Activated naive CD4-positive, alpha-beta T cell (primary cell): ENCODE measurements at places on chromosomes 3 and 15.

DNA sequence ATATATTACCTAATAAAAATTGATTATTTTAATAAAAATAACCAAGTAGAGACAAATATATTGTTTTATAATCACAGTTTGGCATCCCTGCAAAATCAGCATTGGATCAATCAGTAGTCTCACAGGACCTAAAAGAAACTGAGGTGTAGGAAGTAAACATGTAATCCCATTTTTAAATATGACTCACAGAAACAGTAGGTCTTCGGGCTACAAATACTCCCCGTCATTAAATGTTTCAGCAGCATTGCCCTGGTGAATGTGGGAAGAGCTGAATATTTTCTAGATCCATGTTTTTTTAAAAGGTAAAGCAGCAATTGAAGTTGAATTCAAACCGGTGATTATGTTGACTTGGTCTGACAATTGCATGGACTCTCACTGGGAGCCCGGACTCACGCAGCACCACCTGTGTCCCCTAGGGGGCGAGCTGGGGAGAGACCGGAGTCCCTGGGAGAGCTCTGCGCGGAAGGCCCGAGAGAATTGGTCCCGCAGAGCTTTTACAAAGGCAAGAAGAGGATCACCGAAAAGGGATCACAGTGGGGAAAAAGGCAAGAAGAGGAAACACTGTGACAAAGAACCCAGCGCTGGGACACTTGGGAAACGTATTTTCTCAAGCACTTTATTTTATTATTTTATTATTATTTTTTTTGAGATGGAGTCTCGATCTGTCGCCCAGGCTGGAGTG is 17.2 kb upstream of the USP3 start:
- peak; percentile 72 for DNase-seq

- DNase-seq = no peak
These were observed 76.5 kb downstream of the ACAP2 start for GRCh38 chr3:195366200-195366925.

GRCh38 chr15:82159922-82160321 is 102.6 kb downstream of the EFL1 start:
- DNase-seq = no peak

GRCh38 chr15:98866511-98866910 is 141.1 kb downstream of the PGPEP1L start:
- no peak for DNase-seq

GRCh38 chr15:63061975-63062374 is 19.4 kb downstream of the TPM1 start:
- no peak for DNase-seq

GRCh38 chr15:31160297-31160696 is 58.8 kb upstream of the TRPM1 start:
- DNase-seq = no peak

GRCh38 chr3:160140756-160141155 is 84.5 kb upstream of the C3orf80 start:
- DNase-seq = no peak

DNA sequence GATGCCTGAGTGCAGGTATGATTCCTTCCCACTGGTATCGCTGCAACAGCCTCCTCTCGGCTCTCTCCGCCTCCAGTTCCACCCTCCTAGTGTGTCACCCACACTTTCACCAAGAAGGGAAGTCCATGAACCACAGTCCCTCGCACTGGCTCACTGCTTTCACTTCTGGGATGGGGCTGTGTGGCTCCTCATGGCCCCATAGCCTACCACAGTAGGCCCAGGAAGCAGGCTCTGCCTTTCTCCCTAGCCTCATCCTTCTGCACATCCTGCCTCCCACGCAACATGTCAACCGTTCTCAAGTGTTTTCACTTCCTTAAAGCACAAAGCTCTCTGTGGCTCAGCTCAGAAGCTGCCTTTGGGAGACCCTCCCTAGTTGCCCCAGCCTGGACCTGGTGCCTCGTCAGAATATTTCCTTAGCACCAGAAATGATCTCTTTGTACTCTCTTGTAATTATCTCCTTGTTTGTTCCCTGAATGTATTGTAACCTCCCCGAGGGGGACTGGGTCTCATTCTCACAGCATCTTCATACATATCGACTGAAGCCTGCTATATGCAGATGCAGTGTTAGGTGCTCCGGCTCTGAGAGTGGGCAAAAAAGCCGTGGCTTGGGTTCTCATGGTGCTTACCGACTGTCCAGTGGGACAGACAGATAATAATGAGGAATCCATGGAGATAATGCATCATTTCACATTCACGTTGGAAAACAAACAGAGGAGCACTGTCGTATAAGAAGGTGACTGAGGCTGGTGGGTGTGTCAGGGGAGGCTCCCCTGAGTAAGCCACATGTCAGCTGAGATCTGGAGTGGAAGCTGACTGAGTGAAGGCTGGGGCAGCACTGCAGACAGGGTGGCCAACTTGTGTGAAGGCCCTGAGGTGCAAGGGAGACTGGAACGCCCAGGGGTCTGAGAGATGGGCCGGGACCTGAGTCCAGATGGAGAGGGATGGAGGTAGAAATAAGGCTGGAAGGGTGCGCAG is 107.1 kb downstream of the DGKG start:
- no peak for DNase-seq

DNA sequence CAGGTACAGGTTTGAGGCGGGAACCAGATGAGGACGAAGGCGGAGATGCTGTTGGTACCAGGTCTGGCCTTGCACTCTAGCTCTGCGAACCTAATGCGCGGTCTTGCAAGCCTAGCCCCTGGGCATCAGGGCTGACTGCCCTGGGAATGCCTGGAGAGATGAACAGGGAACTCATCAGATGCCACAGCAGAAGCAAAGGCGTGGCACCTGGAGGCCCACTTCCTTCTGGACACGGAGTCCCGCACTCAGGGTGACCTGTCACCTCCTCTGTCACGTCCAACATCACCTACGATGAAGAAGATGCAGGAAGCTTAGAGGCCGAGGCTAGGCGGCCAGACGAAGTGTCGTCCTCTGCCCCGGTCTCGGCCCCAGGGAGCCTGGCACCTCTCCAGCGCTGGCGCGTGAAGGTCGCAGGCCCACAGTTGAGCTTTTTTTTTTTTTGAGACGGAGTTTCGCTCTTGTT is 9.4 kb downstream of the RPLP1 start:
- no peak for DNase-seq

DNA sequence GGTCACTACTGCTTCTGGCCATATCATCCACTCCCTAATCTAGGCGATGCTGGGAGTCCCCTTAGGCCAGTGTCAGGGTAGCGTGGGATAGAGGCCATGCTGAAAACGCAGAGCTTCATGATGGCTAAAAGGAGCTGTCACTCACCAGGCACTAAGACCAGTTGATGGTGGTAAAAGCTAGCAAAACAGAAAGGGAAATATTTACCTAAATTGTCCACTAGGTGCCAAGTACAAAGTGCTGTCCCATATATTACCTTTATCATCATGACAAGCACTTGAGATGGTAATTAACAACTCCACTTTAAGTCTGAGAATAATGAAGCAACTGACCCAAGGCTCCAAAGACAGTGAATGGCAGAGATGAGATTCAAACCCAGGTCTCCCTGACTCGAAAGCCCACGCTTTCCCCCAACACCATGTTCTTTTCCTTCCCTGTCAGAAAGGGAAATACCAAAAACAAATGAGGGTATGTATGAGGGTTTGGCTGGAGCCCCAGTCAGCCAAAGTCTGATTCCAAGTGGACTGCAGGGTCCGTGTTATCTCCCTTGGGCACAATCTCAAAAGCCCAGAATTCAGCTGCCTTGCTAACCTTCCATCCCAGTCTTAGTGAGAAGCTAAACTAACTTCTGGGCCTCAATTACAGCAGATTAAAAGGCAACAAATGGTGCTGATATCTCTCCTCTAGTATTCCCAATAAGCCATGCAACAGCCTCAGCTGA is 84.7 kb downstream of the RBPMS2 start:
- no peak for DNase-seq

- no peak for DNase-seq
These were observed 72.1 kb downstream of the IL1RAP start for GRCh38 chr3:190585805-190586630.

- DNase-seq = no peak
These were observed 232.0 kb downstream of the FOXP1 start for GRCh38 chr3:71351403-71352149.

- no peak for DNase-seq
These were observed 764.4 kb upstream of the LMCD1 start for GRCh38 chr3:7737263-7737662.
